ENCODE measurements at places on chromosomes 2 and 18.

GRCh38 chr2:215425021-215425782 lies 10.7 kb downstream of the FN1 start:
- no peaks in the 10 kb centered on the region for H3K36me3 ChIP-seq
- H3K4me1 ChIP-seq: no peaks in the 10 kb centered on the region
- H3K27me3 ChIP-seq: peaks cover 24% of the 10 kb centered on the region
- DNase-seq: no peak
- no peak overlapping the region for H3K4me3 ChIP-seq

- no peak for DNase-seq
- H3K36me3 ChIP-seq: no peaks in the 10 kb centered on the region
- no peak overlapping the region for H3K27ac ChIP-seq
- H3K4me3 ChIP-seq: no peak overlapping the region
Observed at GRCh38 chr18:47284721-47285395, 33.4 kb upstream of the SKOR2 start.

GRCh38 chr18:32867936-32868335 lies 95.1 kb upstream of the KLHL14 start:
- peak overlapping the region; percentile 95 for H3K27ac ChIP-seq
- H3K4me1 ChIP-seq: peaks cover 86% of the 10 kb centered on the region
- no peak for DNase-seq
- H3K36me3 ChIP-seq: no peaks in the 10 kb centered on the region
- H3K4me3 ChIP-seq: peak overlapping the region; percentile 72
- H3K27me3 ChIP-seq: no peaks in the 10 kb centered on the region

DNA sequence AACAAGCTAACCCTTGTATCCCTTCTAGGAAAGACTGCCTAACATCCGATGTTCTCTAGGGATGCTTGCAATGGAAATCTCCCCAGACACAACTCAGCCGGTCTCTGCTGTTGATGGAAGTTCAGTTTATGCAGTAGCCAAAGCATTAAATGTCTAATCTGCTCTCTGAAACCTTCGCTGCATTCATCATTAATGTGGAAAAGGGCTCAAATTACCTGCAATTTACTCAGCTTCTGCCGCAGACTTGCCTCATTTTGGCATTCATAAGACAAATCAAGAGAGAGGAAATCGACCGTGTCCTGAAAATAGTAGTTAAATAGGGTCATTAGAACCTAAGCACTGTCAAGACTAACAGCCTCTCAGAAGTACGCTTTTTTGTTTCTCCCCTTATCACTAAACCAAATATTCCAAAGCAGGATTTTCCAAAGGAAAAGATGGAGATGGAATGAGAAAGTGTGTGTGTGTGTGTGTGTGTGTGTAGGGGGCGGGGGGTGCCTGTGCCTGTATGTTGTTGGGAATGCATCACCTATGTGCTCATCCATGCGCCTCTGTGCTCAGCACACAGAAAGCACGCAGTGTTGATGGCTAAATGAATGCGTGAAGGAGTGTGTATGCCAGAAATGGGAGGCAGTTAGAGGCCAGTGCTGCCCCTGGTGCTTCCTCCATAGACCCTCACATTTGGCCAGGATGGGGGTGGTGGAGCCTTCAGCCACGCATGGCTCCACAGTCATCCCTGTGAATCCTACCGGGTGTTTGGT lies 7.4 kb downstream of the LCT start:
- no peak overlapping the region for H3K4me3 ChIP-seq
- no peak overlapping the region for H3K27ac ChIP-seq
- no peak for DNase-seq
- H3K27me3 ChIP-seq: no peaks in the 10 kb centered on the region
- no peaks in the 10 kb centered on the region for H3K4me1 ChIP-seq
- H3K36me3 ChIP-seq: no peaks in the 10 kb centered on the region

DNA sequence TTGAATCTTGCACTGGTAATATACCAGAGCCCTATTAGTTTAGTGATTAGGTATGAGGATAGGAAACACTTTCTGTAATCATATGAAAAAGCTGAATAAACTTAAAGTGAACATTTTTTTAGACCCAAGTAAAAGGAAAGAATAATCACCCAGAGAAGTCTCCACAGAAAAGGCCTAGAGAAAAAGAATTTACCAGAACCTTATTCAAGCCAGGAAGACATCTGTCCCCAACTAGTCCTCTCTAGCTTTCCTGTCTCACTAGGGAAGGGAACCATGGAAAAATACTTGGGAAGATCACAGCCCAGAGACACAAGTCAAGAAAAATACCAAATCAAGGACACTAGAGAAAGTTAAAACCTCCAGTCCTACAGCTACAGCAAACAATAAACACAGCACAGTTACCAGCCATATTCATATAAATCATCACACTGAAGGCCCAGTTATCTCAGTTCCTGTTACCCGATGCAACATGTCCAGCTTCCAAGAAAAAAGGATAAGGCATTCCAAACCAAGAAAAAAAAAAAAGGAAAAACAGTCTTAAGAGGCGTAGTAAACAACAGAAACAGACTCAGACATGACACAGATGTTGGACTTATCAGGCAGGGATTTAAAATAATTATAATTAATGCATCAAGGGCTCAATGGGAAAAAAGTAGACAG lies 461.5 kb downstream of the IRS1 start:
- no peak for DNase-seq
- H3K27ac ChIP-seq: no peak overlapping the region
- H3K27me3 ChIP-seq: peaks cover 1% of the 10 kb centered on the region

DNA sequence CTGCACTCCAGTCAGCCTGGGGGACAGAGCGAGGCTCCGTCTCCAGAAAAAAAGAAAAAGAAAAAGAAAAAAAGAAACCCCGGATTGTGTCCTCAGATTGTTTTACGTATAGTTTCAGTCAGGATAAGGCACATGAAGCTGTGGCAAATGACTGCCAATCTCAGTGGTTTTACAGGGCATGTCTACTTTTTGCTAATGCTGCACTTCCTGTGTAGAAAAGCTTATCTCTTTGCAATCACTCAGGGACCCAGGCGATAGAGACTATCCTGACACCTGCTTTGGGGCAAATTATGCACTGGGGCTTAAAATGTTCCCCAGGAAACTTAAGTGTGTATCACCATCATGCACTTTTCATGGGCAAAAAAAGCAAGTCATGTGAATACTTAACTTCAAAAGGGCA lies 103.7 kb upstream of the MEIS1 start:
- no peaks in the 10 kb centered on the region for H3K36me3 ChIP-seq
- no peaks in the 10 kb centered on the region for H3K27me3 ChIP-seq
- H3K27ac ChIP-seq: no peak overlapping the region

GRCh38 chr18:3875961-3876360 lies 426.0 kb downstream of the TGIF1 start:
- H3K27ac ChIP-seq: no peak overlapping the region
- H3K27me3 ChIP-seq: peaks cover 8% of the 10 kb centered on the region
- no peak for DNase-seq
- H3K4me1 ChIP-seq: no peaks in the 10 kb centered on the region
- no peak overlapping the region for H3K4me3 ChIP-seq

DNA sequence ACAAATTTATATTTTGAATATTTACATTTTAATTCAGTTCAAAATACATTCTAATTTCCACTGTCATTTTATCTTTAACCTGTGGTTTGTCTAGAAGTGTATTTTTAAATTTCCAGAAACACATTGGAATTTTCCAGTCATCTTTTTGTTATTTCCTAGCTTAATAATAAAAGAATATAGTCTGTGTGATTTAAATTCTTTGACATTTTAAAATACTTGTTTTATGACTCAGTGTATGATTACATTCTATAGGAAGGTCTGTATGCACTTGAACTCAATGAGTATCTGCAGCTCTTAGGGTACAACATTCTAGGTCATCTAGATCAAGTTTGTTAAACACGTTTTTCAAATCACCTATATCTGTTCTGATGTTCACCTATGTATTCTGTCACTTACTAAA lies 88.3 kb upstream of the MBOAT2 start:
- DNase-seq: no peak
- peaks cover 5% of the 10 kb centered on the region for H3K4me1 ChIP-seq
- peaks cover 28% of the 10 kb centered on the region for H3K27me3 ChIP-seq
- no peak overlapping the region for H3K27ac ChIP-seq
- H3K36me3 ChIP-seq: no peaks in the 10 kb centered on the region
- no peak overlapping the region for H3K4me3 ChIP-seq

- no peak overlapping the region for H3K4me3 ChIP-seq
- no peak overlapping the region for H3K27ac ChIP-seq
- H3K27me3 ChIP-seq: peaks cover 25% of the 10 kb centered on the region
- DNase-seq: no peak
Observed at GRCh38 chr2:85216927-85217326, 83.7 kb downstream of the TCF7L1 start.

- H3K36me3 ChIP-seq: no peaks in the 10 kb centered on the region
- no peak overlapping the region for H3K27ac ChIP-seq
- no peak overlapping the region for H3K4me3 ChIP-seq
Observed at GRCh38 chr2:64492272-64492671, 31.9 kb upstream of the AFTPH start.

DNA sequence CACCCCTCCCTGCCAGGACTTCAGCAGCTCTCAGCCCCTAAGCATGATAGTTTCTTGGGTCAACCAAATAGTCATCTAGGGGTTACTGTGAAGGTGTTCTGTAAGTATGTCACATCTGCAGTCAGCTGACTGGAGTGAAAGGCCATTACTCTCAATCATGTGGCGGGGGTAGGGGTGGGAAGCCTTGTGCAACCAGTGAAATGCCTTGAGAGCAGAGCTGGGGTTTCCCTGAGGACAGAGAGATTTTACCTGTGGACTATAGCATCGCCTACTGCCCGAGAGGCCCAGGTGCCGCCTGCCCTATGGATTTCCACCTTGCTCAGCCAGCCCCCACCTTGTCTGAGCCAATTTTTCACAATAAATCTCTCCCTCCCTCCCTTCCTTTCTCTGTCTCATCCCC lies 20.9 kb upstream of the KLF11 start:
- H3K27me3 ChIP-seq: peaks cover 8% of the 10 kb centered on the region
- no peak overlapping the region for H3K27ac ChIP-seq
- H3K36me3 ChIP-seq: no peaks in the 10 kb centered on the region
- DNase-seq: no peak
- no peaks in the 10 kb centered on the region for H3K4me1 ChIP-seq

GRCh38 chr18:48785091-48785614 lies 165.6 kb downstream of the SMAD7 start:
- H3K36me3 ChIP-seq: no peaks in the 10 kb centered on the region
- peak overlapping the region; percentile 84 for H3K27ac ChIP-seq
- DNase-seq: peak; percentile 47
- peak overlapping the region; percentile 64 for H3K4me3 ChIP-seq
- no peaks in the 10 kb centered on the region for H3K27me3 ChIP-seq
- H3K4me1 ChIP-seq: peaks cover 62% of the 10 kb centered on the region

DNA sequence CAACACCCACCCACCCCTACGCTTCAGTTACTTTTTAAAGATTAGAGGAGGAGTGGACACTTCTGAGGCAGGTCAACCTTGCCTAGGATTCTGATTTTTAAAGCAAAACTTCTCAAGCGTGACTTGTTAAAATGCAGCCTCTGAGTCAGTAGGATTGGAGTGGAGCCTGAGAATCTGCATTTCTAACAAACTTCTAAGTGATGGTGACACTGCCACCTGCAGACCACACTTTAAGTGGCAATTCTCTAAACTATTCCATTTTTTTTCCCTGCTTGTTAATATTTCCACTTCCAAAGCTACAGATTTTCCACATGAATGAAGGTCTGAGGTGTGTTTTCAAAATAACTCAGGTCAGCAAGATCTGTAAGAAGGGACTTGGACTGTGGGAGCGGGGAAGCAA lies 171.1 kb upstream of the CCDC150 start:
- no peak for DNase-seq
- peaks cover 14% of the 10 kb centered on the region for H3K27me3 ChIP-seq
- no peak overlapping the region for H3K4me3 ChIP-seq

DNA sequence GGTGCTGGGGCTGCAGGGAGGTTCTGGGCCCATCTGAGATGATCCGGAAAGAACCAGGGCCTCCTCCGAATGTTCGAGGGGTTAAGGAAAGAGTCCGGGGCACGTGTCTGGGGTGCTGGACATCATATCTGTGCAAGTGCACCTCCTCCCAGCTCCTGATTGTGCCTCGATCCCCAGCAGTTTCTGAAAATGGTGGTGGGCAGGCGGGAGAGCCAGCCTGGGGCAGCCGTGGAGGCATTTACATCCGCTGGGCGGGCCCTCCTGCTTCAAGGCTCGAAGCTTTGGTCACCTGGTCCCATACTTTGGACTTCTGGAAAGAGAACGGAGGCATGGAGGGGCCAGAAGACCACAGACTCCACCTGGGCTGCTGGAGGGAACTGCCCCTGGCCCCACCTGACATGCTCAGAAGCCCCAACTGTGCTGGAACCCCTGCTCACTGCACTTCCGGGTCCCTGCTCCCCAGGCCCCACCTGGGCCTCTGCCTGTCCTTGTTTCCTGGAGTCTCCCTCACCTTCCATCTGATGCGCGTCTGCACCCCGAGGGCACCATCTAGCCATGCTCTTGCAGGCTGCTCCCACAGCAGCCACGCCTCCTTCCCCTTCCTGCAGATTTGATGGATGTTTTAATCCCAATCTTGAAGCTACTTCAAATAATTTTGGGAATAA lies 119.2 kb upstream of the HDAC4 start:
- DNase-seq: no peak
- H3K4me3 ChIP-seq: no peak overlapping the region
- no peaks in the 10 kb centered on the region for H3K27me3 ChIP-seq
- H3K27ac ChIP-seq: no peak overlapping the region
- no peaks in the 10 kb centered on the region for H3K4me1 ChIP-seq
- H3K36me3 ChIP-seq: no peaks in the 10 kb centered on the region

- H3K4me1 ChIP-seq: no peaks in the 10 kb centered on the region
- no peaks in the 10 kb centered on the region for H3K27me3 ChIP-seq
- no peak for DNase-seq
- no peak overlapping the region for H3K27ac ChIP-seq
- no peaks in the 10 kb centered on the region for H3K36me3 ChIP-seq
Observed at GRCh38 chr2:49044350-49045079, 109.8 kb downstream of the FSHR start.

- H3K27me3 ChIP-seq: no peaks in the 10 kb centered on the region
- no peaks in the 10 kb centered on the region for H3K36me3 ChIP-seq
- H3K4me3 ChIP-seq: no peak overlapping the region
- H3K27ac ChIP-seq: no peak overlapping the region
- no peaks in the 10 kb centered on the region for H3K4me1 ChIP-seq
Observed at GRCh38 chr2:126177479-126177878, 478.5 kb upstream of the GYPC start.

- H3K36me3 ChIP-seq: peaks cover 11% of the 10 kb centered on the region
- no peak for DNase-seq
- H3K27ac ChIP-seq: peak overlapping the region; percentile 81
- H3K4me3 ChIP-seq: peak overlapping the region; percentile 56
- peaks cover 91% of the 10 kb centered on the region for H3K4me1 ChIP-seq
- H3K27me3 ChIP-seq: no peaks in the 10 kb centered on the region
Observed at GRCh38 chr2:97931118-97931857, 64.5 kb downstream of the TMEM131 start.

GRCh38 chr18:36580266-36580665 lies 248.5 kb downstream of the TPGS2 start:
- H3K4me1 ChIP-seq: no peaks in the 10 kb centered on the region
- H3K27ac ChIP-seq: no peak overlapping the region
- H3K36me3 ChIP-seq: no peaks in the 10 kb centered on the region
- no peak for DNase-seq
